CD8-positive, alpha-beta T cell (primary cell): ENCODE measurements at places on chromosomes 16 and 17.

- DNase-seq, result no peak
Observed at GRCh38 chr16:17258848-17259713, 211.7 kb downstream of the XYLT1 start.

GRCh38 chr17:31803494-31804213 lies 55.4 kb downstream of the COPRS start:
- no peak for DNase-seq

- DNase-seq, result no peak
Observed at GRCh38 chr16:65212791-65213190, 90.9 kb upstream of the CDH11 start.

GRCh38 chr16:76389126-76389525 lies 111.9 kb downstream of the CNTNAP4 start:
- DNase-seq, result no peak

DNA sequence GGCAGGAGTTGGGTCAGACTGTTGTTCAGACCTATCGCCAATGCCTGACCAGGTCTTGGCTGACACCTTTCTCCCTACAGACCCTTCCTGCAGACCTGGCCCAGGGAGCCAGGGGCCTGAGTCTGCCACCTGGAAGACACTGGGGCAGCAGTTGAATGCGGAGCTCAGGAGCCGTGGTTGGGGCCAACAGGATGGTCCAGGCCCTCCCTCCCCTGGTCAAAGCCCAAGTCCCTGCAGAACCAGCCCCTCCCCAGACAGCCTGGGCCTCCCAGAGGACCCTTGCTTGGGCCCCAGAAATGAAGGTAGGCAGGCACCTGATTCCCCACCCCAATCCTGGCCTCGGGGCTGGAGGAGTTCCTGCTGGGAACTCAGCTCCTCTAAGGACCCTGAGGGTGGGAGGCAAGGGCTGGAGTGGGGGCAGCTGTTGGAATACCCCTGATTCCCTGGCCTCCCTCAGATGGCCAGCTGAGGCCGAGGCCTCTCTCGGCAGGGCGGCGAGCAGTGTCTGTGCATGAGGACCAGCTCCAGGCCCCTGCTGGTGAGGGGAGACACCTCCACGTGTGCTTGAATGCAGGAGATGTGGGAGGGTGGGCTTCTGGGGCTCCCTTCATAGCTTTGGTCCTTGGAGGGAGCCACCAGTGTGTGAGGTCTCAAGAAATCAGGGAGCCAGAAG lies 3.6 kb downstream of the ACD start:
- no peak for DNase-seq

GRCh38 chr17:18038149-18038850 lies 668 bp downstream of the ATPAF2 start:
- DNase-seq, result no peak

DNA sequence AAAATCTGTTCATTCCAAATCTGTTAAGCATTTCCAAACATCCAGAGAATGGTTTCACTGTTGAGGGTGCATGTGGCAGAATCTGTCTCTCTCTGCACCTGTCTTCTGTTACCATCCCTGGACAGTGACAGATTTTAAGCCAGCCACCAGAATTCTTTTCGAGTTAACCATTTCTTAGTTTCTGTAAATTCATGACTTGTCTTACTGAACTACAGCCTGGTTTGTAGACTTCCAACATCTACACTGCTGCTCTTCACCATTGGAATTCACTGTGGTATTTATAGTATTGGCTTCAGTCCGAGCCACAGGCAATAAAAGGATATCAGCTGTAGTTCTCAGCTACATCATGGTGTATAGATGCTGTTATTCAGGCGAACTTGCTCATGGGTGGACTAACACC lies 47.6 kb downstream of the GOSR1 start:
- DNase-seq, result no peak

DNA sequence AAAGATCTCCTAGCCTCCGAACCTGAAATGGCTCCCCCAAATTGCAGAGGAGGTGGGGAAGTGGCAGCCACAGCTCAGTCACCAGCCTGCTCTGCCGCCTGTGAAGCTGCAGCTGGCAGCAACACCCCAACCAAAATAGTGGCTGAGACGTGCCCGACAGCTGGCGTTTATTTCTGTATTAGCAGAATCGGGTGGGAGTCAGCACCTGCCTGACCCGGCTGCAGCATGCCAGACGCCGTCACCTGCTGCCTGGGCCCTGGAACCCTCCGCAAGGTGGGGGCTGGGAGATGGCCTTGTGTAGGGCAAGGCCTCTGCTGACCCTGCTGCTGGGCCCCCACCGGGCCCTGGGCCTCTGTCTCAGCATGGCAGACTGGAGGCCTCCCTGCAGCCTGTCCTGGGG lies 17.5 kb upstream of the PABPN1L start:
- DNase-seq, result no peak

GRCh38 chr17:46122486-46122871 lies 70.8 kb downstream of the KANSL1 start:
- DNase-seq, result no peak

- no peak for DNase-seq
Observed at GRCh38 chr17:78517421-78517820, 59.8 kb downstream of the DNAH17 start.

DNA sequence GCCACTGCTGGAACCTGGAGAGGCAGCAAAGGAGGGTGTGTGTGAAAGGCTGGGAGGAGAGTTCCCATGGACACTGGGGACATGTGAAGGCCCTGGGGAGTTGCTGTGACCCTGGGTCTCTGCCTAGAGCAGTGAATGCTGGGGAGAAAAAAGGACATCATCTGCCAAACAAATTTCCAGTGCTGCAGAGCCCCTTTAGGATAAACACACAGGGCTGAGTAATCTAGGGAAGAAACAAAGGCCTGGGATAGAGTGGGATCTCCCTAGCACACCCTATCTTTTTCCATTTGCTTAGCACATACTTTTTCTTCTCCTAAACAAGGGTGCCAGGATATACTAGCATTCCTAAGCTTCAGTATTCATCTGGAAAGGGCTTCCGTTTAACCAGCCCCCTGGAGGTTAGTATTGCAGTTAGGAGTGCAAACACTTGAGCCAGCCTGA lies 3.3 kb upstream of the HIGD1B start:
- DNase-seq, result no peak

DNA sequence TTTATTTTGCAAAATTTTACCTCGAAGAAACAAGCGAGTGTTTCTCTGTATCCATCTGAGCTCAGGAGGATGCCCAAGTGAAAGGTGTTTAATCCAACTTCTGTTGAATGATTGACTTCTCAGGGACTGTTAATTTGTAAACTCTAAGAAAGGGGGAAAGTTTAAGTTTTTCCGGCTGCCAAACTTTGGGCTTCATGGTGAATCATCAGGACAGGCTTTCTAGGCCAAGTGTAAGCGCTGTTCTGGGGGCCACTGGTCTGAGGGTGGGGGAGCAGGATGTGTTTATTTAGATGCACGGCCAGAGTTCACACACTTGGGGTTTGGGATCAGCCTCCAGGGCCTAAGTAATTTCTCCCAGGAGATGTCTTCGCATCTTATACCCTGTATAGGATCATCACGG lies 110.4 kb downstream of the PITPNC1 start:
- DNase-seq, result no peak

- no peak for DNase-seq
Observed at GRCh38 chr17:58759522-58759921, 3.9 kb downstream of the PPM1E start.

GRCh38 chr16:57882792-57883191 lies 80.5 kb upstream of the KIFC3 start:
- no peak for DNase-seq

- DNase-seq, result no peak
Observed at GRCh38 chr17:4204190-4204589, 59.6 kb downstream of the ANKFY1 start.

- no peak for DNase-seq
Observed at GRCh38 chr17:8964801-8965393, 610 bp downstream of the PIK3R5 start.

DNA sequence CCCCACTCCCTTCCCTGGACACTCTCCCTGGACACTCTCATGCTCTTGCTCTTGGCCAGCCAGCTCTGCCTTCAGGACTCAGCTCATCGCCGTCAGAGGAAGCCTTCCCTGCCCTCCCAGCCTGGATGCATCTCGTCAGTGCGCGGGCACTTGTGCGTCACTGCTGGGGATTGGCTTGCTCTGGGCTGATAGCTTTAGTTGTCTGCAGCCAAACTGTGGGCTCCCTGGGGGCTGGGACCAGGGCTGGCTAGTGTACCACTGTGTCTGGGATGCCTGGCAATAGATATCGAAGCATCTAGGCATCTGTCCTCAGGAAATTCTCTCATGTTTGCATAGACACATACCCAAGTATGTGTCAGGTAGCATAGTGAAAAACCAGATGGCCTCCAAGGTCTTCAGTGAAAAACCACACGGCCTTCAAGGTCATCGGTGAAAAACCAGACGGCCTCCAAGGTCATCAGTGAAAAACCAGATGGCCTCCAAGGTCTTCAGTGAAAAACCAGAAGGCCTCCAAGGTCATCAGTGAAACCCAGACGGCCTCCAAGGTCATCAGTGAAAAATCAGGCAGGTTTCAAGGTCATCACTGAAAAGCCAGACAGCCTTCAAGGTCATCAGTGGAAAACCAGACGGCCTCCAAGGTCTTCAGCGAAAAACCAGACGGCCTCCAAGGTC lies 72.0 kb downstream of the CMIP start:
- no peak for DNase-seq

- DNase-seq, result no peak
Observed at GRCh38 chr17:8831234-8831849, 32.2 kb upstream of the MFSD6L start.

DNA sequence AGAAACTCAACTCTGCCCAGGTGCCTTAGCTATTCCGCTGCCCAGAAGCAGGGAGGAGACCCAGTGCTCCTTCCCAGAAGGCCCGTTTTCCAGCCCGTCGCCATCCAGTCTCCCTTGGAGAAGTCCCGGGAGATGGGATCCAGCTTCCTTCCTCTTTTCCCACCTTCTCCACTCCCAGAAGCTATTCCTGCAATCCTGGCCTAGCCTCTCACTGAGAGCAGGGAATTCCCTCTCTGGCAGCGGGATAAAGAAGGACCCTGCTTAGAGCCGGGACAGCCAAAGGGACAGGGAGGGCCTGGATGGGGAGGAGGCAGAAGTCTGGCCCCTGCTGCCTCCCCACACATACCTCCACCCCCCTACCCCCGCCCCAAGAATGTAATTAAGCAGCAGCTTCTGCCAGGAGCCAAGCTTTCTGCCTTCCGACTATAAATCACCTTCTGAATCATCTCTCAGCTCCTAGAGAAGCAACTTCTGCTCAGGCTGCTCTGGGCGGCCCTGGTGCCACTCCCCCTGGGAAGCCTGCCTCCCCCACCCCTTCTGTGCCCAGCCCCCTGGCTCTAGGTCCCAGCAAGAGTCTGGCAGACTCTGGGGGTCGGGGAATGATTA lies 6.4 kb downstream of the WNT3 start:
- DNase-seq, result no peak

GRCh38 chr17:76356803-76357456 lies 3.2 kb upstream of the PRPSAP1 start:
- no peak for DNase-seq

DNA sequence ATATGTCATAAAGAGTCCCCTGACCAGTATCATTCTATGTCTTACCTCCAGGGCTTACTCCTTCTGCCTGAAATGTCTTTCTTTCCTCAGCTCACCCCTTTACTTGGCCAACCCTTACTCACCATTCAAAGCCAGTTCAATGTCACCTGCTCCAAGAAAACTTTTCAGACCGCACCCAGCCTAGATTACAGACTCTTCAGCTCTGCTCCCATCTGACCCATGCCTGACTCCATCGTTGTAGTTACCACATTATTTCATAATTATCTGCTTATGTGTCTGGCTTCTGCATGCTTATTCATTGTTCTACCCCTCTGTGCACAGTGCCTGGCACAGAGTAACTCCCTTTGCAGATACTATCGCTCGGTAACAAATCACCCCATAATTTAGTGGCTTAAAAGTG lies 62.5 kb upstream of the TOB1 start:
- DNase-seq, result no peak

DNA sequence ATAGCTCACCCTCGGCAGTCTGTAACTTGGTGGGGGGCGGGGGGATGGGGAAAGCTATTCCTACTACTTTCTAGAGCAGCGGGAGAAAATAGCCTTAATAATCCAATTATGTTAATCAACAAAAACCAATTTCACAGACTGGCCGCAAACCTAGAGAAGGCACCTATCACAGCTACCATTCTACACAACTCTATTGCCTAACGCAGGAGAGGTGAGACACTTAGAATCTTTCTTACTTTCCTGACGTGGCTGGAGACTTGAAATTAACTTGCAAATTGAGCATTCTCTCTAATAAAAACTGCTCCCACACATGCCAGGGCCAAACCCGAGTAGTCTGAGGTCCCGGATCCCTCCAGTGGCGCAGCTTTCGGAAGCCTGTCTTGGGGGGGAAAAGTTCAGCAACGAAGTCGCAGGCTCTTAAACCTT lies 794 bp downstream of the SMG6 start:
- DNase-seq, result no peak

GRCh38 chr17:44086364-44087311 lies 16.1 kb downstream of the G6PC3 start:
- DNase-seq, result peak; percentile 18

DNA sequence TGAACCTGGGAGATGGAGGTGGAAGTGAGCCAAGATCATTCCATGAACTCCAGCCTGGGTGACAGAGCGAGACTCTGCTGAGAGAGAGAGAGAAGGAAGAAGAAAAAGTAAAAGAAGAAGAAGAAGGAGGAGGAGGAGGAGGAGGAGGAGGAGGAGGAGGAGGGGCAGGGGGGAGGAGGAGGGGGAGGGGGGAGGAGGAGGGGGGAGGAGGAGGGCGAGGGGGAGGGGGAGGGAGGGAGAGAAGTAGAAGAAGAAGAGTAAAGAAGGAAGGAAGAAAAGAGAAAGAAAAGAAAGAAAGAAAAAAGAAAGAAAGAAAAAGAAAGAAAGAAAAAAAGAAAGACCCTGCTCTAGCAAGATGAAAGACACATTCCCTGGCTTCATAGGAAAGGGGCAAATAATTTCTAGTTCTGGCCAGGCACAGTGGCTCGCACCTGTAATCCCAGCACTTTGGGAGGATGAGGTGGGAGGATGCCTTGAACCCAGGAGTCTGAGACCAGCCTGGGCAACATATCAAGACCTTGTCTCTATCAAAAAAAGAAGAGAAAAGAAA lies 23.6 kb downstream of the SOCS1 start:
- DNase-seq, result no peak

DNA sequence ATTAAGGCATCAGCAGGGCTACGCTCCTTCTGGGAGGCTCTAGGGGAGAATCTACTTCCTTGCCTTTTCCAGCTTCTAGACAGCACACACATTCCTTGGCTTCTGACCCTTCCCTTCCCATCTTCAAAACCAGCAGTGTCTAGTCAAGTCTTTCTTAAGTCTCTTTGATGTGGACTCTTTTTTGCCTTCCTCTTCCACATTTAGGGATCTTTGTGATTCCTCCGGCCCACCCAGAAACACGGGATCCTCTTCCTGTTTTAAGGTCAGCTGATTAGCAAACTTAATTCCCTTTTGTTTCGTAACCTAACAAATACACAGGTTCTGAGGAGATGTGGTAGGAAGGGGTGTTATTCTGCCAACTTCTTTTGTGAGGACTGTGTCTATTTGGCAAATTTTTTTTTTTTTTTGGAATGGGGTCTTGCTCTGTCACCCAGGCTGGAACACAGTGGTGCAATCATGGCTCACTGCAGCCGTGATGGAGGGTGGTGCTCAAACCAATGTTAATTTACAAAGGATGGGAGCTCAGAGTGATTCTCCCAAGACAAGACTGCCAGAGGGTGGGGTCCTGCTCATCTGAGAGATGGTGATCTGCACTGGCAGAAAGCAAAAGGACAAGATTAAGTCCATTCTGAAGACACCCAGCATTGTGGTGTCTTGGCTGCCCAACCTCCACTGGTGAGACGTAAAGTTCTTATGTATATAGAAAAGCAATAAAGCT lies 14.7 kb downstream of the KNOP1 start:
- no peak for DNase-seq
